ENCODE measurements at places on chromosomes 16 and 17.

DNA sequence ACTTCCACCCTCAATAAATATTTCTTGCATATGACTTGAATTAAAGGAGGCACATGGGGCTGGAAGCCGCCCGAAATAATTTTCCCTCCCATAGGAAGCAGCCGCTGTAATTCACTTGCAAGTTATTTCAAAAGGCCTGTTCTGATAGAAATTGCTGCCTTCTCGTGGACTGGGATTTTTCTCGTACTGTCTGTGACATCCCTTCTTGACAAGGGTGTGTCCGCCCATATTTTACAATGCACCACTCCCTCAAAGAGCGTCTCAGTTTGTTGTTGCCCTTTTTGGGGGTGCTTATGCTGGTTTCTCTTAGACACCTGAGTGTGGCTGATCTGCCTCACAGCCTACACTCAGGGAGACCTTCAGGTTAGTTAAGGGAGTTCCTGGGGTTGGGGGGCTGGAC, 160.0 kb downstream of the MSI2 start:
- no peak for DNase-seq

- no peak for DNase-seq
These were observed 56.7 kb downstream of the TANGO6 start for GRCh38 chr16:68900009-68900408.

DNA sequence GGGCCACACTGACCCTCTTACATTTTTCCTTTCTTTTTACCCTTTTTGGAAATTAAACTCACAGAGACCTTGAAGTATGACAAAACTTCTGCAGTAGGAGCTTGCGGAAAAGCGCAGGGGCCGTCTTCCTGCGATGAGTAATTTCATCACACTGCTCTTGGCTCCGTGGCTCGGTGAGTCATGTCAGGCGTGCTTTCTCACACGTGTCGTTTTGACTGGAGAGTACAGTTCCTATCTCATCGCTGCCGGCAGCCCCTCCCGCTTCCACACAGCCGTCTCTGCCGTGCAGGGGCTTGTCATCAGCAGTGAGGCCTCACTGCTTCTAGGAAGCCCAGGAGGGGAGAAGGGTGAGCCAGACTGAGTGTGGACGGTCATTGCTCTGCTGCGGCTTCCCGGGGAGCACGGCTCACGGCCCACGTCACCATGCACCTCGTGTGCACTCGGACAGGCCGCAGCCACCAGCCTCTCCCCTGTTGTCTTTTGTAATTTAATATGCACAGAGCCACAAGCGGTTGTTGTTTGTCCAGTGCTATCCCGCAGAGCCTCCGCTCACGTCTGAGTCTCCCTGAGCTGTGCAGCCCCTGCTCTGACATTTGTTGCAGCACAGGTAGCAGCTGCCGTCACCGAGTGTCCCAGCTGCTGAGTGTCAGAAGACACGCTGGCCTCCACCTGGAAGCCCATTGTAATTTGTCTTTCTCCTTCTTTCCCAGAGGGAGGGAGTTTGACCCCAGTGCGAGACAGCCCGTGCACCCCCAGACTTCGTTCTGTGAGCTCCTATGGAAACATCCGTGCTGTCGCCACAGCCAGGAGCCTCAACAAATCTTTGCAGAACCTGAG, 99.4 kb upstream of the CHMP6 start:
- DNase-seq, result peak; percentile 64

- DNase-seq, result no peak
These were observed 29.3 kb upstream of the ELAC2 start for GRCh38 chr17:13047011-13047606.

DNA sequence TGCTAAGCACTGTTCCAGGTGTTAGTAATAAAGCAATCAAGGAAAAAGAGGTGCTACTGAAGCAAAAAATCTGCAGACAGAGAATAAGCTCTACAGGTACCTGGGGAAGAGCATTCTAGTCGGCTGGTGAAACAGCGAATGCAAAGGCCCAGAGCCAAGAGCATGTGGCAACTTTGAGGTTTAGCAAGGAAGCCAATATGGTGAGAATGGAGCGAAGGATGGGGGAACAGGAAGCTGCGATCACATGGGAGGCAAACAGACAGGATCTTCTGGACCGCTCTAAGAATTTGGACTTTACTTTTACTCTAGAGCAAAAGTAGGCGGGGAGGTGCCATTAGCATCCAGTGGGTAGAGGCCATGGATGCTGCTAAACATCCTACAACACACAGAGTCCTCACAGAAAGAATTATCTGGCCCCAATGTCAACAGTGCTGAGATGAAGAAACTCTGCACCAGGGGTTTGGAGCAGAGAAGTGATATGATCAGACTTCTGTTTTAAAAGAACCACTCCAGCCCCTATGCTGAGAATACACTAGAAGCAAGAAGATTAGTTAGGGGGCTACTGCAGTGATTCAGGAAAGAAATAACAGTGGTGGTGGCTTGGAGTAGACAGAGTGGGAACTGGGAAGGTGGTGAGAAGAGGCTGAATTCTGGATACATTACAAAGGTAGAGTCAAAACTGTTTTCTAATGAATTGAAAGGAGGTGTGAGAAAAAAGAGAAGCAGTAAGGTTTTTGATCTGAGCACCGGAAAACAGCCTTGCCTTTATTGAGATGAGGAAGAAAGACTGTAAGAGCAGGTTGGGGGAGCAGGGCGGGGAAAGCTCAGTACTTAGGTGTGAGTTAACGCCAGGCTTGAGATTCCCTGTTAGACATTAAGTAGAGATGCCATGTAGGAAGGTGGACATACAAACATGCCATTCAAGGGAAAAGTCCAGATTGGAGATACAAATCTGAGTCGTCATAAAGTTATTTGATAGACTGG, 11.0 kb downstream of the EFTUD2 start:
- no peak for DNase-seq

DNA sequence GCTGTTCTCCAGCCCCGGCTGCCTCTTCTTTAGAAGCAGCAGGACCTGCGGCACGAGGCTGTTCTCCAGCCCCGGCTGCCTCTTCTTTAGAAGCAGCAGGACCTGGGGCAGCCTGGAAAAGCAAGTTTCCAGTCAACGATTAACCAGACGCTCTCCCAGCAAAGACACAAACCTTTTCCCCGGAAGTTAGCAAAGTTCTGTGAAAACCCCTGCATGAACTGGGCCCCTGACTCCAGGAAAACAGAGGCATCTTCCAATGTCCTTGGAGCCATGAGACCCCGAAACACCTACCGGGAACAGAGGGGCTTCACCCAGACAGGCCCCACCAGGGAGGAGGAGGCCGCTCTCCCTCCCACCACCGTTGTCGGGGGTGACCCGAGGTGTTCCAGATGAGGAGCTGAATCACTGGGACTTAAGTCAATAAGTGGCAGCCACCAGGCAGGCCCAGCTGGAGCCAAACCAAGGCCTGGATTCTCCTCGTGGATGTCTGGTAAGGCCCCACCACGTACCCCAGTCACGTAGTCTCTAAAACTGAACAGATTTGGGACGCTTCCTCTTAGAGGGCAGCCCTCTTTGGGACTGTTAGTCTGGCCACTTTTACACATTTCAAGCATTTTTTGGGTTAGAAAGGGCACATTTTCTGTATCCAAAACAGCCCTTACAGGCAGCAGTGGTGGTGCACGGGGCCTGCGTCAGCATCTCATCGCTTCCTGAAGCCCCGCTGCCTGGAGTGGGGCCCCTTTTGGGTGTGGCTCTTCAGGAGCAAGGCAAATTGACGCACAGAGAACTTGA, at the start of gene RPH3AL:
Gene RPH3AL (minus strand): TSS at position 387 of the 792 bp plus-strand sequence. CDS start 25,264 bp downstream, outside the sequence.
- peak; percentile 88 for DNase-seq

- DNase-seq, result no peak
These were observed 609.6 kb upstream of the C16orf82 start for GRCh38 chr16:26457095-26457494.

DNA sequence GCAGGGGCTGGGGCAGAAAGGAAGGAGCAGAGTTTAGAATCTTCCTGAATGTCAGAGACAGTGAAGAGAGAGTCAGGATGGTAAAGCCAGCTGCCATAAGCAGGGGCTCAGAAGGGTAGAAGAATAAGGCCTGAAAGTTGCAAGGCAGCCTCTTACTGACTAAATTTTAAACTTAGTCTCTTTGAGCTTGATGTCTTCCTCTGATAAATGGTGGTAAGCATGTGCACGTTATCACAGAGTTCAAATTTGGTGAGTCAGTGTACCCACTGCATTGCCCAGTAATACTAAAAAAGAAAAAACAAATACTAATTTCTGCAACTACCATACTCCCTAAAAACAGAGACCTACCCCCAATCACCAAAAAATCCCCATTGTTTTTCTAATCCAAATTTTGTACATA, 45.2 kb downstream of the SIAH1 start:
- DNase-seq, result no peak

- no peak for DNase-seq
These were observed 246.5 kb downstream of the FOXL1 start for GRCh38 chr16:86824751-86825296.

GRCh38 chr16:86297866-86298757, 212.2 kb upstream of the FOXF1 start:
- DNase-seq, result peak; percentile 78

Data from eye (tissue), 1 donor.